ENCODE measurements at places on chromosomes 4 and X.

GRCh38 chrX:151762802-151763201 is 28.3 kb downstream of the CNGA2 start:
- no peaks in the 10 kb centered on the region for H3K4me1 ChIP-seq
- H3K4me3 ChIP-seq: no peak overlapping the region
- no peaks in the 10 kb centered on the region for H3K36me3 ChIP-seq
- DNase-seq: no peak

DNA sequence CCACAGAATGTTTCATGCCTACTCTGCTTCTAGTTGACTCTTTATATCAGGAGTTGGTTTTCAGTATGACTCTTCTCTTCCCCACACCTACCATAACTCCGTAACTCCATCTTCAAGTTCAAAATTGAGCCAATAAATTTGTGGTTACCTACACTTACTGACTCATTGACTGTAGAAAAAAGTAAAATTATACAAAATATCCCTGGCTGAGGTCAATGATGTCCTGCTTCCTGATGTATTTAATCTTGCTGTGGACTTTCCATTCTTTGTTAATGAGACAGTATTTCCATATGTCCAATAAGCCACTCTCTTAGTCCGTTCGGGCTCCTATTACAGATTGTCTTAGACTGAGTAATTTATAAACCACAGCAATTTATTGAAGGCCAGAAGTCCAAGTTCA is 9.9 kb upstream of the NLGN4X start:
- no peak for DNase-seq
- H3K4me3 ChIP-seq: no peak overlapping the region
- no peak overlapping the region for H3K27ac ChIP-seq
- H3K36me3 ChIP-seq: no peaks in the 10 kb centered on the region
- no peaks in the 10 kb centered on the region for H3K27me3 ChIP-seq
- H3K4me1 ChIP-seq: no peaks in the 10 kb centered on the region

- no peak overlapping the region for H3K27ac ChIP-seq
- peaks cover 10% of the 10 kb centered on the region for H3K4me1 ChIP-seq
- no peaks in the 10 kb centered on the region for H3K36me3 ChIP-seq
- H3K27me3 ChIP-seq: no peaks in the 10 kb centered on the region
- no peak overlapping the region for H3K4me3 ChIP-seq
Measured at GRCh38 chr4:14880805-14881204, 121.5 kb upstream of the CPEB2 start.

GRCh38 chr4:47942081-47942819 is 27.9 kb upstream of the NFXL1 start:
- H3K4me1 ChIP-seq: no peaks in the 10 kb centered on the region
- DNase-seq: no peak

GRCh38 chr4:73964862-73965611 is 16.8 kb downstream of the PF4 start:
- no peaks in the 10 kb centered on the region for H3K36me3 ChIP-seq
- no peak overlapping the region for H3K4me3 ChIP-seq
- H3K27ac ChIP-seq: no peak overlapping the region
- no peaks in the 10 kb centered on the region for H3K4me1 ChIP-seq

DNA sequence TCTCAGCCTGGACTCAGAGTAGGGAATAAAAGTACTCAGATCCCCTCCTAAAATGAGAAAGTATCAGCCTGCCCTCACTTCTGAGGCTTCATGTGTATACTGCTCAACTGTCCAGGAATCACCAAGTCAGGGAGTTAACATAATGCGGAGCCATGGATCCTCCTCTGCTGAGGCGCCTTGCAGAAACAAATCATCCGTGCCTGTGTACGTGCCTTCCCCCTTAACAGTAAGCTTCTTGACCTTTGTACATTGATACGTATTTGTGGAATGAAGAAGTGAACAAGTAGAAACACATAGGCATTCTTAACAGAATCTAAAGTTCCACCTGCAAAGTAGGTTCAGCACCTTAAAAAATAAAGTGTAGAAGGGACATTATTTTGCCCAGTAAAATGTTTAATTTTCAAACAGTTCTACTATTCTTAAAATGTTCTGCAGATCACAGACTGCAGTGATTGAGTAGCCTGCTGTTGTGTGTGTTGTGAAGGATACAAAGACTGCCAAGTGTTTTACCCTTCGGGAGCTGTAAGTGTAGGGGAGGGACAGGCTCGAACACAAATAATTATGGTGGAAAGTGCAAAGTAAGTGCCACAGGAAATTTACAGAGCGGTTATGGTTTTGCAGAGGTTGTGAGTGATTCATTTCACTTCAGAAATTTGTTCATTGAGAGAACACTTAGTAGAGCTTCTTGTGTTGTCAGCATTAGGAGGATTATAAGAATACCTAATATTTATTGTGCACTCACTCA is 61.9 kb downstream of the ARHGAP10 start:
- H3K4me1 ChIP-seq: peaks cover 53% of the 10 kb centered on the region

DNA sequence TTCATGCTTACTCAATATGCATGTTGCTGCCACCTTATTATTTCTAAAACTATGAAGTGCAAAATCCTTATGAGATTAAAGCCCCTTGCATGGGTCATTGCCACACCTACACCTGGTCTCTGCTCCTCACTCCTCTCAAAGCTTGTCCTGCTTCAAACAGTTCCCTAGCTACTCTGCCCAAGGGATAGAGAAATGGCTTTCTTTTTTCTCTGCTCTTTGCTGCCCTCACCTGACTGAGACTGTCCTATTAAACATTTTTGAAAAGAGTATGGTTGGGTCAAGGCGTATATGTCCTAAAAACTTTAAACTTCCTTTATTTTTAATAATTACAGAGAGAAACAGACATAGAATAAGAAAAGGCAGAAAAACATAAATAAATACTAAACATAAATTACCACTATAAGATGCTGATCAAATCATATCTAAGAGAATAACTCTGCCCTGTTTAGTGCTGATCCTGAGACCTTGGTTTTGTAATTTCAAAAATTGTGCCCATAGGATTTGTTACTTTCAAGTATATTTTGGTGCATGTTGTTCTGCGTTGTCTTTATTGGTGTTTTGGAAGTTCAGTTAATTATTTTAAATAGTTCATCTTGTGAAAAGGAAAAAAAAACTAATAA is 704.9 kb upstream of the PABPC4L start:
- H3K27ac ChIP-seq: no peak overlapping the region
- H3K4me1 ChIP-seq: no peaks in the 10 kb centered on the region
- DNase-seq: no peak
- no peaks in the 10 kb centered on the region for H3K27me3 ChIP-seq

GRCh38 chr4:187961171-187961570 is 34.4 kb upstream of the ZFP42 start:
- H3K36me3 ChIP-seq: no peaks in the 10 kb centered on the region
- no peak for DNase-seq

DNA sequence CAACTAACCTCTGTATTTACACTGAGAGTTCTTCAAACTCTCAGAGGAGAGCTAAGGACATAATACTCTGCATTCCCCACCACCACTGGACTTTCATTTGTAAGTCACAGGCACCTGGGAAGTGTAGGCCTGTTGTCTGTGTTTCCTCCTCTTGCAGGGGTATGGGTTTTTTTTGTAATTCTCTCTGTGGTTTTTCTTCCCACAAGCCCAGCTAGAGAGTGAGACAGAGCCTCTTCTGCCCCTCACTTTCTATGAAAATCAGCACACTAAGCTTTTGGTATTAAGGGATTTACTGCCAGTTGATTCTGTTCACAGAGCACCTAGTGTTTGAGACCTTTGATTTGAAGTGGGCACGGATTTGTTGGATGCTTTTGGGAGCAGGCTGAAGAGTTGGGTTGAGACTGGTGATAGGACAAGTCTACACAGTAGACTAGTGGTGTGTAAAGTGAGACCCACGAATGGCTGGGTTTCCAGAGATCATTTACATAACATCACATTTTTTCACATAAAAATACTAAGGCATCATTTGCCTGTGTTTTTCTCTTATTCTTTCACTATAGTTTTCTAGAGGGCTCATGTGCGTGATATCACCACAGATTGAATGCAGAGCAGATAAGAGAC is 28.9 kb upstream of the WDR17 start:
- H3K27me3 ChIP-seq: no peaks in the 10 kb centered on the region
- no peak overlapping the region for H3K27ac ChIP-seq
- H3K36me3 ChIP-seq: no peaks in the 10 kb centered on the region
- no peak for DNase-seq

DNA sequence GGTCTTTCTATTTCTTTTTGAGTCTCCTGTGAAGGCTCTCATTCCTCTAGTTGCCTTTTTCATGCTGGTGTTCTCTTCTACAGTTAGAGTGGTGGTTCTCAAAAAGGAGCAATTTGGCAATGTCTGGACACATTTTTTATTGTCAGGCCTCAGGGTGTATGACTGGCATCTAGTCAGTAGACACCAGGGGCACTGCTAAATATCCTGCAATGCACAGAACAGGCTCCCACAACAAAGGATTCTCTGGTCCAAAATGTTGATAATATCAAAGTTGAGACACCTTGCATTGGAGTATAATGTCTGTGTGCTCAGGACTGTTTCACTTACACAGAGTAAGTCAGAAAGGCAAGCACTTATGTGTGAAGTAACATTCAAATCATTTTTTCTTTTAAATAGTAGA is 1360.7 kb downstream of the ADGRL3 start:
- DNase-seq: no peak
- no peaks in the 10 kb centered on the region for H3K36me3 ChIP-seq
- H3K4me1 ChIP-seq: no peaks in the 10 kb centered on the region
- H3K27me3 ChIP-seq: no peaks in the 10 kb centered on the region
- no peak overlapping the region for H3K4me3 ChIP-seq
